ENCODE measurements at places on chromosomes 2 and 18. TPM values are rescaled to one million over a fixed set of nuclear protein-coding genes. Genes with fewer than 3 reads are reported as not detected.

DNA sequence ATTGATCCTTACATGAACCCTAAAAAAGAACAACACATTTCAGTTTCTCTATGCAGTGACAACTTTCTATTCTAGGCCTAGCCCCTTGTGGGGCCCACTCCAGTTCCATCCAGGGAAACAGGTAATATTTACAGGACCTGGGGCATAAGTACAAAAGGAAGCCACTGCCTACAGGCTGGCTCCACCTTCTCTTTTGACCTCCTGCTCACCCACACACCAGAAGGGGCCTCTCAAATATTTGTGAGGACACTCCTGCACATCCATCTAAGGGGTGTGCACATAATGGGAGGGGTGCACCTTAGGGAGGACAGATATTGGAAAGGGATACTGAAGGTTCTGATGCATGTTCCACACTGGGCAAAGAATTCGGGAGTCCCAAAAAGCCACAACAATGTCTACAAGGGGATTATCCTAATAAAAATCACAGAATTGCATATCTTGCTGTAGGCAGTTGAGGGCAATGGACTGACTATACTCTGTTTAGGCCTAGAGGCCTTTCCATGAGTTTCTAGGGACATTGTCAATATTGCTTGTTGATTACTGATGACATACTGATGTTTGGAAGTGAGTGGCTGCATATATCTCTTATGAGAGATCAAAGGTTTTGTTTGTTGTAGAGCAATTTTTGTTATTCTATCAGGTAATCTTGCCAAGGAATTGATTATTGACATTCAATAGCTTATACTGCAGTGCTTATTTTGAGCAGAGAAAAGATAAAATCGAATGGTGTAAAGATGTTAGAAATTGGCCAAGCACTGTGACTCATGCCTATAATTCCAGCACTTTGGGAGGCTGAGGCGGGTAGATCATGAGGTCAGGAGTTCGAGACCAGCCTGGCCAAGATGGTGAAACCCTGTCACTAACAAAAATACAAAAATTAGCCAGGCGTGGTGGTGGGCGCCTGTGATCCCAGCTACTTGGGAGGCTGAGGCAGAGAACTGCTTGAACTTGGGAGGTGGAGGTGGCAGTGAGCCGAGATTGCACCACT is 23.8 kb upstream of the HNRNPA3 start:
- DNase-seq: no peak

- DNase-seq: no peak
These were observed 91.8 kb downstream of the DGKD start for GRCh38 chr2:233446121-233446520.

GRCh38 chr2:178830451-178830850 is 23.2 kb upstream of the TTN start:
- DNase-seq: no peak

Gene RAB31
- 110 TPM for total RNA-seq

Gene ZAP70
- total RNA-seq: 4.0 TPM

Gene PLCL1
- 11.3 TPM for total RNA-seq

Gene REG3G
- not detected for total RNA-seq
